ENCODE measurements at places on chromosomes 11 and 22.
A peak's percentile ranks its signal among the peaks of the same experiment; 100 is the strongest.

GRCh38 chr22:44309137-44309536 is 3.6 kb downstream of the SHISAL1 start:
- DNase-seq: peak; percentile 87

DNA sequence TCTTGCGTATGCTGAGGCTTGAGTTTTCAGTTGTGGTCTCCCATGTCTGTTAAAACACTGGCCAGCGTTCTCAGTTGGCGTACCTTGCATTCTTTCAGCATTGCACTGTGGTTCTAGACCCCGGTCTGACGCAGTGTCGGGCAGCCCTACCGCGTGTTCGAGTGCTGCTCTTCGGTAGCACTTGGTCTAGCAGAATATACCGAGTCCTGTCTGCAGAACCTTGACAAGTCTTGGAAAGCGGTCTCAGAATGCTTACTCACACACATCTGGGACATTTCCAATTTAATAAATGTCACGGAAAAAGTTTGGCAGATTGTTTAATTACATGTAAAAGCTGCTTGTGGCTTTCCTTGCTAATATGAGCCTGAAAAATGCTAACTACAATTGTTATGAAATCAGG is 32.6 kb downstream of the PPFIA1 start:
- no peak for DNase-seq

- no peak for DNase-seq
These were observed 9.7 kb downstream of the MCAM start for GRCh38 chr11:119307219-119307618.

DNA sequence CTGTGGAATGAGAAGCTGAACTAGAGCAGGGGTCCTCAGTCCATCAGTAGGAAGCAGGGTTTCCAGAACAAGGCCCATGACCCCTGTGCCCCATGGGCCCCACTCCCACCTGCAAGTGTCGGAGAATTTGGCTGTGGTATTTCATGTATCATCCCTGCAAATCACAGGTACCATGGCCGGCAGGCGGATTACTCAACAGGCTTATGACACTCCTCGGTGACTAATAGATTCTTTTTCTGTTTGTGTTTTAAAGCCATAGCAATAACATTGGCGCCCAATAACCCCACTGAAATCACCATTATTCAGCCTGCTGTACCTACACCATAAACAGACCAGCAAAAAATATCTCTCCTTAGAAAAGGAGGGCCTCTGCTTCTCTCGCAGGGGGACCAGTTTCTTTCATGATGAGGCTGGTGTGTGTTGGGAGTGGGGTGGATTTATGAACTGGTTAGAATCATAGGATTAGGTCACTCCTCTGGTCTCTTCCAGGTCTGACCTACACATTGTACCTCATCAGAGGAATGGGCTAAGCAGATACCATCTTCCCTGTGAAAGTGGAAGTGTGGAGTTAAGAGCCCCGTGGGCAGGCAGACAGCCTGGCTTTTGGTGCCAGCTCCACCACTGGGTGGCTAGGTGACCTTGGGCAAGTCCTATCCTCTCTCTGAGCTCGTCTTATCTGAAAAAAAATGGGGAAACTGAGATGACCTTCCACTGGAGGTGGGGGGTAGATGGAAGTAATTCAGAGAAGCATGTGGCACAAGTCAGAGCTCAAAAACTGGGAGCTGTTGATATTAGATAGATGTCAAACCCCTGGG is 60.2 kb upstream of the WNT11 start:
- DNase-seq: peak; percentile 65

GRCh38 chr11:36313750-36314433 is 17.8 kb downstream of the PRR5L start:
- DNase-seq: no peak

DNA sequence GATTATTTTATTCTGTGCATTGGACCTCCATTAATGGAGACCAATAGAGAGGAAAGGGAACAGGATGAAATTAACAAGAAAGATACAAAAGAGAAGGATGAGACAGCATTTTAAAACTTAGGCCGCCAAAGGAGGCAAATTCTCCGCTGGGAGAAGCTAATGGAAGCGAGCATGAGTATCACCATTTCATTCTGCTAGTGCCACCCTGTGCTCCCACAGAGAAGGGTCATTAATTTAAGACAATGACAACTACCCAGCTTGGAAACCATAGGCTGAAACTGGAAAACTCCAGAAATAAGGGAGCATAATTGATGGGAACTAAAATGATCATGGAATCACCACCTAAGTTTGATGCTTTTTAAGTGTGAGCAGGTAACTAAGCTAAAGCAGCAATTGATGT is 69.2 kb downstream of the SLC36A4 start:
- no peak for DNase-seq

GRCh38 chr11:10731064-10731680 is 19.9 kb upstream of the CTR9 start:
- no peak for DNase-seq

GRCh38 chr11:61325649-61326414 is 7.1 kb downstream of the DDB1 start:
- DNase-seq: peak; percentile 74

DNA sequence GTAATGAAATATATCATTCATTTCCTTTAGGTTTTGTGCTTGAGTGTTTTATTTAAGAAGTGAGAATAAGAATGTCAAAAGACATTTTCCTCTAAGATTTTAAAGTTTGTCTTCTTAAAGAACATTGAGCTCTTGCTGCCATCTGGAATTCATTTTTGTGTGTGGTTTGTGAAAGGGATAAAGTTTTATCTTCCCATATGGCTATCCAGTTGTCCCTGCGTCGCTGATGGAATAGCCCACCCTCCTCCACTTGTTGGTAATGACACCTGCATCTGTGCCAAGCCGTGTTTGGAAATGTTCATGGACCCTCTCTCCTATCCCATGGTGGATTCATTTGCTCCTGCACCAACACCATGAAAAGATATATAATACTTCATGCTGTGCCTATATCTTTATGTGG is 901.5 kb downstream of the BRD1 start:
- no peak for DNase-seq

DNA sequence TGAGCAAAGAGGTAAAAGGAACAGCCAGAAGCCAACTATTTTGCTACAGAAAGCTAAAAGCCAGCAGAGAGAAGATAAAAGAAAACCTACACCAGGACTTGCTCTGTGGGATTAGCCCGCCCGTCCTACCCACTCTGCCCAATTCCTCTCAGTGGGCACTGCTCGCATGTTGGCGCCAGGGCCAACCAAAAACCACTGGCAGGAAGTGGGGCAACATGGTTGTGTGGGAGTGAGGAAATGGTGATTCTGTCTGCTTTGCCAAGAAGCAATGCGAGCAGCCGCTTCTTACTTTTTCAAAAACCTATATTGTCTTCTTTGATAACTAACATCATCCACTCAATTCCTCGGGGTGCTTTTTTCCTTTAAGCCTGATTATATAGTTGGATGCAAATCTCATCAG is 14.2 kb upstream of the APOA1 start:
- no peak for DNase-seq

- no peak for DNase-seq
These were observed 83.6 kb upstream of the CRTAM start for GRCh38 chr11:122754553-122755322.

GRCh38 chr11:17864478-17864941 is 129.9 kb downstream of the KCNC1 start:
- no peak for DNase-seq

- DNase-seq: no peak
These were observed 47.0 kb downstream of the RCN1 start for GRCh38 chr11:32137869-32138268.

- no peak for DNase-seq
These were observed 65.2 kb upstream of the CNTN5 start for GRCh38 chr11:98955551-98955950.

- DNase-seq: peak; percentile 92
These were observed 88.6 kb downstream of the SNX19 start for GRCh38 chr11:130827451-130828377.

DNA sequence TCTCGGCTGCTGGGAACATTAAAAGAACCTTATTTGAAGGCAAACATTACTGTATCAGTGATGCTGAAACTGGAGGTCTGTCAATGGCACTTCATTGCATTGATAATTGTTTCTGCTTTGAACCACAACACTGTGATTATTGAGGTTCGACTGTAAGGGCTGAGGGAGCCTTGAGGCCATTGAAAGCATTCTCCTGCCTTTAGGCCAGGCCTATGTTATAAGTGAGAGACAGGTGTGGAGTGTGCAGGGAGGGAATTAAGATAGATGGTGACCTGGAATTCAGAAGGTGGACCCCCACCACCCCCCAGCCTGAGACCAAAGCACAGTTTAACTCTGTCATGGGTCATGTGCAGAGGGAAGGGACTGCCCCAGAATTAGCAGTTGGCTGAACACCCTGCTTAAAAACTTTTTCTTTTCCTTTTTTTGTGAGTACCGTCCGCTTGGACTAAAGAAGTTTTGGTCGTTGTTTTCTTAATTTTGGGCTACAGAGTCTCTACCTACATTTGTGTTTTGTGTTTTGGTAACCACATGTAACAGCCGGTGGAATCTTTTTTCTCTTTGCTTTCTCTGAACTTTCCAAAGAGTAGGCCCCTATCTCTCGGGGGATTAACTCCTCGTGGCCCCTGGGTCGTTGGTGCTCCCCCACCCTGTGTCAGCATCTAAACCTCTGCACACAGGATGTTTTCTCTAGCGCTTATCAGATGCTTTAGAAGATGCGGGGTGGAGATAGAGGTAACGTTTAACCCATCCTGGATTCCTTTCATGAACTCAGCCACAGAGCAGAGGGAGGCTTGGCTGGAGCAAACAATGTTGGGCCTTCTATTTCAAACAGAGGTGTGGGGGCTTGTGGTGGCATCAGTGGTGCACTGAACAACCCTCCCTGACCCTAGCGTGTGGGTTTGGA is 43.7 kb downstream of the ZBTB16 start:
- no peak for DNase-seq

DNA sequence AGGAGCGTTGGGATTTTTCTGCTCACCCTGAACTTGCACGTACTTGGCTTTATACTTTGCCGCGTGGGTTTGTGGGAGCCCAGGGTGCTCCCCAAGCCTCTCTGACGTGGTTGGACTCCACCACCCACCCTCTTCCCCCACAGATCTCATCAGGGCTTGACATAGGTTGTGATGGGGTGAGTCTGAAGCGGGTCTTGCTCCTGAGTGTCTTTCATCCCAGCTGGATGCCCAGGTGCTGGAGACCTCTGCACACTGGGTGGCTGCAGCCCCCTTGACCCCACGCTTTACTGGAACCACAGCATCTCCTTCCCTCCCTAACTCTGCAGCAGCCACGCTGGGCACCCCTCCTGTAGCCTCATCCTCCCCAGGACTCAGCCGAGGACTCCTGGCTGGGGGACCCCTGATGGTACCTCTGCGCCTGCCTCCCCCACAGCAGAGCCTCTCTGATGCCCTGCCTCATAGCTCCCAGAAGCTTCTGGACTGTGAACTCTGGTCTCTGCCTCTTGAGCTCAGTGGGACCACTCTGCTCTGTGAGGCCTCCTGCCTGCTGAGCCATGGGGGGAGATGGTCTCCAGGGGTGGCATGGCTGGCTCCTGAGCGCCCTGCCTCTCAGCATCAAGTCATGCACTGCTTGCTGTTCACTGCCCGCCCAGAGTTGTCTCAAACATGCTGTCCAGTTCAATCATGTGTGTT is 45.2 kb downstream of the MYEOV start:
- no peak for DNase-seq

DNA sequence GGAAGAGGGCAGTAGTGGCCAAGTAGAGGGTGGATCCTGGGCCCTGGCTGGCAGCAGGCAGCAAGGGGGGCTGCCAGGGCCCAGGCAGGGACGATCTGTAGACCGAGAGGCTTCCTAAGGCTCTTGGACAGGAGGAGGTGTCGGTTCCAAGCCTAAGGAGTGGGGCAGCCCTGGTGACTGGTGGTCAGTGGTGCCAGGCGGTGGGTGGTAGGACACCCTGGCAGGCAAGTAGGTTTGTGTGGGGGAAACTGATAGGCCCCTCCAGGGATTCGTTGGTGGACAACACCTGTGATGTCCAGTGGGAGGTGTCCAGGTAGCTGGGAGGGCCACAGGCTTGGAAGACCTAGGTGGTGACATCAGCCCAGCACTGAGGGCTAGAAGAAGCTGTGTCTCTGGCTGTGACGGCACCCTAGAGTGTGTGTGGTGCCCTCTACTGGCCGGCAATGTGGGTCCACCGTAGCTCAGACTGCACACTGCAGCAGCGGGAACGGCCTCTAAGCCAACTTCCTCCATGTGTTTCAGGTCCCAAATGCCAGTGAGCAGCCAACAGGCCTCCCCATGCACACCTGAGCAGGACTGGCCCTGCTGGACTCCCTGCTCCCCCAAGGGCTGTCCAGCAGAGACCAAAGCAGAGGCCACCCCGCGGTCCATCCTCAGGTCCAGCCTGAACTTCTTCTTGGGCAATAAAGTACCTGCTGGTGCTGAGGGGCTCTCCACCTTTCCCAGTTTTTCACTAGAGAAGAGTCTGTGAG is 9.4 kb upstream of the SAMM50 start:
- peak; percentile 83 for DNase-seq

GRCh38 chr11:60959431-60959830 is 7.5 kb upstream of the SLC15A3 start:
- peak; percentile 24 for DNase-seq

DNA sequence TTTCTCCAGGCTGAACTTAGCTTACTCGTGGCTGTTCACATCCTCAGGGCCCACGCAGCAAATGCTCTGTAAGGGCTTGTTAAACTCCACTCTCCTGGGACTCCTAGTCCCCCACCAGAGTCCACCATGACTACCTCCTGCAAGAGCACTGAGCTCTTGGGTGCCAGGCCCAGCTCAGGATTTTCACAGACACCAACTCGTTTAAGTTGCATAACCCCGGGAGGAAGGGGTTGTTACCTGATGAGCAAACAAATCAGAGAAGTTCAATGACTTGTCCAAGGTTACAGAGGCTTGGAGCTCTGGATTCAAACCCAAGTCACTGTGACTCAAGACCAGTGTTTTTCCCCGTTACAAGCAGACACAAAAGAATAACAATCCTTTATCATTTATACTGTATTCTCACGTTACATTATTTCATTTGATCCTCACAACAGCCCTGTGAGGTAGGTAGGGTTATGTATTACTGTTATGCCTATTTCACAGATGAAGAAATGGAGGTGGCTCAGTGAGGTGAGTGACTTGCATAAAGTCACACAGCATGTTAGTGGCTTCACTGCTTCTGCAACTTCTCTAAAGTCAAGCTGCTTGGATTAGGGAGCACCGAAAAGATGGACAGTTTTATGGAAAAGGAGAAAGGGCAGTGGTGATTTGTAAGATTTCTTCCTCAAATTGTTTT is 17.4 kb downstream of the KCTD21 start:
- no peak for DNase-seq

DNA sequence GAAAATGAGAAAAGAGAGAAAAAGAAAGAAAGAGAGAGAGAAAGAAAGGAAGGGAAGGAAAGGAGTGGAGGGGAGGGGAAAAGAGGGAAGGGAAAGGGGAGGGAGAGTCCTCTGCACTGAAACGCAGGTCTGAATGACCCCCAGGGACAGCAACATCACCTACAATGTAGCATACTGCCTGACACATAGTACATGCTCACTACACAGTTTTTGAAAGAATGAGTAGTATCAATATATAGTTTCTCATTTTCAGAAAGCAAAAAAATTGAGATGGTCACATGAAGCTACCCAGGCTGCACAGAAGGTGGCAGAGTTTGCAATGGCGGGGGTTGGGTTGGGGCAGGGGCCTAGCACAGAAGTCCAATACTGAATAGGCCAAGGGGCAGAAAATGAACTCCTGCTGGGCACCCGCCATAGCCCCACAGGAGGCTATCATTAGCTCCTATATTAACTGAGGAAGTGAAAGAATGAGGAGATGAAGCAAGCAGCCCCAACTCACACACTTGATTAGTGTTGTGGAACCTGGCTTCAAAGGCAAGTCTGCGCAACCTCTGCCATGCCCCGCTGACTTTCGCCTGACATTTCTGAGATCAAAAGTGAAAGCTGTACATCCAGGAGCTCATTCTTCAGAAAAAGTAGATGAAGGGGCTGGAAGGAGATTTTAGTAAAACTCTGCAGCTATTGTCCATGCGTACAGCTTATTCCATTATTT is 241.2 kb upstream of the SYN3 start:
- no peak for DNase-seq

GRCh38 chr22:21917181-21917958 is 35.3 kb downstream of the PPM1F start:
- peak; percentile 3 for DNase-seq
